Fibroblast of the conjunctiva (primary cell): ENCODE measurements at places on chromosomes 2 and 18.

DNA sequence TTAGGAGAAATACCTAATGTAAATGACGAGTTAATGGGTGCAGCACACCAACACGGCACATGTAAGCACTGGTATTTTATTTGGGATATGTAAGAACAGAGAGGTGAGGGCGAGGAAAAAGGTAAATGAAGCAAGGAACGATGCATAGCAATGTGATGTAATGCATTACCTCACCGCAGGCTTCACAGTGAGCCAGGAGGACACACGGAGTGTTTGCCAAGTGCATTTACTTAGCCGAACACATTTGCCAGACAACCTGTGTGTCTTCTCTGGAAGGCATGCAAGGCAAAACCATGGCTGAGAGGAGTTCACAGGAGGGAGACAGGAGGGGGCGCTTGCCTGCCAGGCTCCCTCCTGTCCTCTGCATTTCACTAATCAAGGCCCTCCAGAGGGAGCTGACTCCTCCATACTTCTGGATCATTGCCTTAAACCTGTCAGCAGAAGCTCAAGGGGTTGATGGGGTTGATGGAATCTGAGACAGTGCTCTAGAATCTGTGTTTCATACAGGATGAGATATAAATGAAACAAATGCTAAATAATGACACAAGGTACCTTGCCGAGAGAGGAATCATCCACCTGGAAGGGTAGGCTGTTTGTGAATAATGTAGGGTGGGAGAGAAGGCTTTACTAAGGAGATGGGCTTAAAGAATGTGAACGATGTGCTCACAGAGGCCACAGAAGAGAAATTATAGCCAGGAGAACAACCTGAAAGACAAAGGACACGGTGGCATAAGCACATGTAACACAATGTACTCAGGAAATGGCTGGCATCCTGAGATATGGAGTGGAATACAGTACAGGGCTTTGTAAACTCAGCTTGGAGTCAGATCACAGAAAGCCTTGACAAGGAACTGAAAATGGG is 9.1 kb upstream of the TPRKB start:
- no peak for DNase-seq

- peak; percentile 2 for DNase-seq
These were observed 74.8 kb upstream of the FAM98A start for GRCh38 chr2:33673937-33674336.

DNA sequence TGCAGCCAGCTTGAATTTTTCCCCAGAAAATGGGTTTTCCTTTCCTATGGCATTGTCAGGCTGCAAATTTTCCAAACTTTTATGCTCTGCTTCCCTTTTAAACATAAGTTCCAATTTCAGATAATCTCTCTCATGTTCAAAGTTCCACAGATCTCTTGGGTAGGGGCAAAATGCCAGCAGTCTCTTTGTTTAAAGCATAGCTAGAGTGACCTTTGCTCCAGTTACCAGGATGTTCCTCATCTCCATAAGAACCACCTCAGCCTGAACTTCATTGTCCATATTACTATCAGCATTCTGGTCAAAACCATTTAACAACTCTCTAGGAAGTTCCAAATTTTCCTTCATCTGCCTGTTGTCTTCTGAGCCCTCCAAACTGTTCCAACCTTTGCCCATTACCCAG is 68.3 kb downstream of the SGPP2 start:
- no peak for DNase-seq

DNA sequence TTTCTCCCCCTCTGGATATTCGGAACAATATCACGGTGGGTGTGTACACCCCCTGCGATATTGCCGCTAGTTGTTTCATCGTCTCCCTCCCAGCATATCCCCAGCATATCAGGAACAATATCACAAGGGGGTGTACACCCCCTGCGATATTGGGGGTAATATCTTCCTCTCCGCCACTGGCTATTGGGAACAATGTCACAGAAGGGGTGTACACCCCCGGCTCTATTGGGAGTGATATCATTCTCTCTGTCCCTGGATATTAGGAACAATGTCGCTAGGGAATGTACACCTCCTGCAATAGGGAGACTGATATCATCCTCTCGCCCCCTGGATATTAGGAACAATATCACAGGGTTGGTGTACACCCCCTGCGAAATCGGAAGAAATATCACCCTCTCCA is 1932.0 kb downstream of the SUCLG1 start:
- no peak for DNase-seq

DNA sequence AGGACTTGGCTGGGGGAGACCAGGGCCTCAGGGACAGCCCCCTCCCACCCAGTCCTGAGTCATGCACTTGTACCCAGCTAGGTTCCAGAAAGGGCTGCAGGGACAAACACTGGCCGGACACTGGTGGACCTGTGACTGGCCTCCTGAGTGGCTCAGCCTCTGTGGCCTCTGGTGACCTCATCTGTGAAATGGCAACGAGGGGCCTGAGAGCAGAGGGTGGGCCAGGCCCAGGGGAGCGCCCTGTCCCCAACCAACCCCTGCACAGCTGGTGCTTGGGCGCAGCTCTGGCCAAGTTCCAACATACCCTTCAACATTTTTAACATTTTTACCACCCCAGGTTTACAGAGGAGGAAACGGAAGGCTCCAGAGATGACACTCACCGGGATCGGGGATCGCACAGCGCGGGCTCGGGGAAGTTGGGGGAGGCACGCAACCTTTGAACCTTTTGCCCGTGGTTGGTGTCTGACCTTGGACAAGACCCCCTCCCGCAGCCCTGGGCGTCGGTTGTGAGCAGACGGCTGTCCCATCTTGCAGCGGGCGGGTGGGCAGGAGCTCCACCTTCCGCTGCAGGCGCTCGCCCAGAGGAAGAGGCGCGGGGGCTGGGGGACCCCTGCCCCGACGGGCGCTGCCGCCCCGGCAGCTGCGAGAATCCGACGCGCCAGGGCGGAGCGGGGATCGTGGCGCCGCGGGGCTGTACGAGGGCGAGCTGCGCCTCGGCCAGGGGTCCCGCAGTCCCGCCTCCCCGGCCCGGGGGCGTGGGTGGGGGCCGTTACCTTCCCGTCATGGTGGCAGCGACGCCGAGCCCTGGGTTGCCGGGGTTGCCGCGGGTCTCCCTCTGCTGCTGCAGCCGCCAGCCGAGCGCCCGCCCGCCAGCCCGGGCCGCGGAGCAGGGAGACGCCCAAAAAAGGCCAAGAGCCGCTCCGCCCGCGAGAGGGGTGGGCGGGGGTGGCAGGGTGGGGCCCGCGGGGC is 805 bp downstream of the LIMS2 start:
- no peak for DNase-seq
